Gastroesophageal sphincter (tissue), 4 donors: ENCODE measurements at places on chromosomes 6 and 20.

DNA sequence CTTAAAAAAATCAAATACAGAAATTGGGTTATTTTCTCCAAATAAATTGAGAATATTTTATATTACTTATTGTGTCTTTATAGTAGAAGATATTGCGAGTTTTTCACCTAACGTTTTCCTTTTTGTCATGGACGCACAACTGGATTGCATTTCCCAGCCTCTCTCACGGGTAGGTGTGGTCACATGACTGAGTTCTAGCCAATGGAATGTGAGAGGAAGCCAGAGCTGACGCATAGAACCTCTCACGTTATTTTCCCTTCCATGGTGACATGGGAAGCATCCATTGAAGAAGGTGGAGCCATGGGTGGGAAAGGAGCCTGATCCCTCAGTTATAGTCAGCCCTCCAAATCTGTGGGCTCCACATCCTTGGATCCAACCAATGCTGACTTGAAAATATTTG lies 155.9 kb upstream of the UST start:
- no peaks in the 10 kb centered on the region for H3K36me3 ChIP-seq
- H3K27me3 ChIP-seq, result no peaks in the 10 kb centered on the region
- no peak for ATAC-seq
- H3K27ac ChIP-seq, result no peak overlapping the region
- no peaks in the 10 kb centered on the region for H3K4me1 ChIP-seq

GRCh38 chr6:2546901-2547300 lies 203.8 kb downstream of the MYLK4 start:
- H3K4me1 ChIP-seq, result no peaks in the 10 kb centered on the region
- no peaks in the 10 kb centered on the region for H3K27me3 ChIP-seq

GRCh38 chr6:115514656-115515055 lies 546.0 kb downstream of the FRK start:
- no peak overlapping the region for H3K4me3 ChIP-seq
- no peaks in the 10 kb centered on the region for H3K4me1 ChIP-seq
- no peaks in the 10 kb centered on the region for H3K36me3 ChIP-seq
- no peak overlapping the region for H3K27ac ChIP-seq
- no peak for ATAC-seq
- no peaks in the 10 kb centered on the region for H3K27me3 ChIP-seq

DNA sequence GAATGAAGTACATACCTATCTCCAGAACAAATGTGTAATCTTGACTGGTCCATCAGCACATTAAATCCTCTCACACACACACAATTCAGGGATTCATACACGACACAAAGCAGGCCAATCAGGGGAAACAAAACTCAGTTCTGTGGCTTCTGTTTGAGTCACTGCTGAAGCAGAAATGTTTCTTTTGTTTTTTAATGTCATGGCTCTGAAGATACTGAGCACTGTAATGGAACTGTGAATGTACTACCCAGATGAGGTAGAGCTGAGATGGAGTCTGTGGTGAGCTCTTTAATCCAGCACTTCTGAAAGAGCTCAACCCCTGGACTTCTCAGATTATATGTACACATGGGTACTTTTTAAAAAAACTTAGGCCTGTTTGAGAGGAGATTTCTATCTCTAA lies 116.4 kb downstream of the THEMIS start:
- no peak overlapping the region for H3K4me3 ChIP-seq
- no peaks in the 10 kb centered on the region for H3K36me3 ChIP-seq
- H3K27me3 ChIP-seq, result no peaks in the 10 kb centered on the region
- no peaks in the 10 kb centered on the region for H3K4me1 ChIP-seq
- no peak for ATAC-seq

DNA sequence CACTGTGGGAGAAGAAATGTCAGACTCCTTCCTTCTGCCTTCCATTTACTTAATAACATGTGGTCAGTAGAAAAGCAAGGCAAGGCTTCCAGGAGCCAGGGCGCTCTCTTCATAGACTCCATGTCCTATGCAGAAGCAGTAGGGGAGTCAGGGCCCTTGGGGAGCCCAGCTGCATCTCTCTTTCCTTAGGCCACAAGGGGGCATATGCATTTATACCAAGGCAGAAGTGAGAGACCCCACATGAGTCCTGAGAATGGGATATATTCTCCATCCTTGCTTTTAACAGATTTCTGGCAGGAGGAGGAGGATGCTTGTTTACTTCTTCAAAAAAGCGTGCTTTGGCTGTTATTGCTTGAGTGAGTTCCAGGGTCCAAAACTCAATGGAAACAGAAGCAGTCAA lies 198.5 kb downstream of the HIVEP2 start:
- H3K27me3 ChIP-seq, result no peaks in the 10 kb centered on the region
- no peaks in the 10 kb centered on the region for H3K36me3 ChIP-seq
- H3K4me1 ChIP-seq, result no peaks in the 10 kb centered on the region
- no peak overlapping the region for H3K27ac ChIP-seq
- ATAC-seq, result no peak
- H3K4me3 ChIP-seq, result no peak overlapping the region

DNA sequence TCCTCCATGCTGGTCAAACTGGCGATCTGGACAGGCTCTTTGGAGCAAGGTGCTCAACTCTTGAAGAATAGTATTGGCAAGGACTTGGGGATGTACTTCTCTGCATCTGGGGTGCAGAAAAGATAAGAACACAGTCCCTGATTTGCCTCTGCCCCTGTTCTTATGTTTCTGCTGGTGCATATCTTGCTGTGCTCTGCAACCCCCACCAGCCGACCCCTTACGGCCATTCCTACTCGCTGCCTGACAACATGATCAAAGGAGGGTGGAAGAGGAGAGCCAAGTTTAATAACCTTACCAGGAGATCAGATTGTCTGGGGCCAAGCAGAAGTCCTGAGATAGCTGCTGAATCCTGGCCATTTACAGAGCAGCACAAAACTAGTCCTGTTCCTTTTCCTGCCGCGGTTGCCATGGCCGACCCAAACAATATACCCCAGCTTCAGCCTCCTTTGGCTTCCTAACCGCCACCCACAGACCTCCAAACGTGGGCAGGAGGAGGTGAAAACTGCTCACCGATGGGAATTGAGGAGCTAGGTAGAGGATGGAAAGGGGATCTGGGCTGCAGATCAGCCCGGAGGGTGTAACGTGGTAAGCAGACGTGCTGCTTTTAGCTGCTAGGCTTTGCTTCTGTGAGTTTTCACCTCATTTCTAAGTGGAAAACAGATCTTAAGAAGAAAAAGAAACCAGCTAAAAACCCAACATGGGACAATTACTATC lies 60.9 kb downstream of the ATXN1 start:
- peak overlapping the region; percentile 54 for H3K27ac ChIP-seq
- ATAC-seq, result peak; percentile 36
- H3K4me1 ChIP-seq, result peaks cover 20% of the 10 kb centered on the region
- H3K4me3 ChIP-seq, result peak overlapping the region; percentile 42
- no peaks in the 10 kb centered on the region for H3K27me3 ChIP-seq

DNA sequence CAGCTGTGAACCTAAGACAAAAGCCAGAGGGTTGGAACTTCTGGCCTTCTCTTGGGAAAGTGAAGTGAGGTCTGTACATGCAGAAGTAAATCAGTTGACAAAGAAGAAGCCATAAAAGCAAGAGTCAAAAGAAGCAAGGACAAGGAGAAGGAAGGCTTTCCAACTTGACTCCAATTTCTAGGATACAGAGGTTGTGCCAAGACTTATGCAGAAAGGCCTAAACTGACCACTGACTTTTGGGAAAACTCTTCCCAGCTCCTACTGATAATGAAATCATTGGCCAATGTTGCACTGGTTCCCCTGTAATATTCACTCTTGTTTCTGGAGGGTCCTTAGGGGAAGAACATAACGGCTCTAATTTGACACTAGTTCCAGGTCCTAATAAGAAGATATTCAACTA lies 29.3 kb upstream of the NT5E start:
- no peaks in the 10 kb centered on the region for H3K4me1 ChIP-seq
- no peak overlapping the region for H3K27ac ChIP-seq
- H3K27me3 ChIP-seq, result no peaks in the 10 kb centered on the region
- no peak for ATAC-seq

GRCh38 chr20:20608641-20609040 lies 103.8 kb downstream of the RALGAPA2 start:
- H3K4me3 ChIP-seq, result no peak overlapping the region
- no peak overlapping the region for H3K27ac ChIP-seq
- H3K27me3 ChIP-seq, result no peaks in the 10 kb centered on the region

GRCh38 chr20:24131281-24131680 lies 142.7 kb upstream of the GGTLC1 start:
- no peaks in the 10 kb centered on the region for H3K36me3 ChIP-seq
- H3K4me1 ChIP-seq, result no peaks in the 10 kb centered on the region
- peaks cover 7% of the 10 kb centered on the region for H3K27me3 ChIP-seq
- no peak overlapping the region for H3K4me3 ChIP-seq

DNA sequence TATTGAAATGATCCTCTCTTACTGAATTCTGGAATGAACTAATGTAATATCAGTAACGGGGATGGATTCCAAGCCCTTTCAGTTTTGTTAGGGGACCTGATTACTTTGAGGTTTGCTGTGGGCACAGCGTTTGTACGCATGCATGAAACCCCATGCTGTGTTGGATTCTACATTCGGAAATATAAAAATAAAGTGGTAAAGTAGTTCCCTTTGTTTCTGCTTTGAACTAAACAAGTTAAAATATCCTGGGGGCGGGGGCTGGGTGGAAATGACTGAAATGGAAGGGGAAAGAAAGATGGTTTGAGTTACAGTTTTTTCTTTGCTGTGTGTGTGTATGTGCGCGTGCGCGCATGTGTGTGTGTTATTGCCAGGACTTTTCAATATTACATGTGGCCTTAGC lies 196.5 kb upstream of the OPRM1 start:
- H3K27ac ChIP-seq, result no peak overlapping the region
- H3K4me3 ChIP-seq, result no peak overlapping the region
- no peak for ATAC-seq
- no peaks in the 10 kb centered on the region for H3K27me3 ChIP-seq
- H3K36me3 ChIP-seq, result no peaks in the 10 kb centered on the region
- peaks cover 20% of the 10 kb centered on the region for H3K4me1 ChIP-seq

DNA sequence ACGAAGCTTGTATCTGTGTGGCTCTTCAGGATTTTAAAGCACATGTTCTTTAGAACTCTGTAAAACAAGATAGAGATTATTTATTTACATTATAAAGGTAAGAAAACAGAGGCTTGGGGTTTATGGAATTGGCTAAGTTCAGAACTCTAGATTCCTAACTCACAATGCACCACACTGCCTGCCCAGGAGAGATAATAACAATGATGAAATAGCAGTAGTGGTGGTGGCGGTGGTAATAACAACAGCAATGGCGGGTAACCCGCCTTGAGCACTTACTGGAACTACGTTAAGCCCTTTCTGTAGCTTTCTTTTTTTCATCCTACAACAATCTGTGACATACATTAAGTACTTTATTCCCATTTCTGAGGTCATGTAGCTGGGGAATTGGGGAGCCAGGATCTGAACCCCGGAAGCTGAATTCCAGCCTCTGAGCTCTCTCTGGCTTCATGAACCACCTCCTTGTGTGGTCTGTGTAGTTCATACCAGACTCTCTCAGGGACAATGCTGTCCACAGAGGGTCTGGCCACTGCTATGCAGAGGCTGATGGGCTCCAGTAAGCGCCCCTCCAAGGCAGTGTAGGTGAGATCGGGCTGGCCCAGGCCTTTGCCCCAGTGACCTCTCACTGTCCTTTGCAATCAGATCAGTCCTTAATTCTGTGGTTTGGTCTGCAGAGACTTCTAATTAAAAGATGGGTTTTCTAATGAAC lies 260.9 kb downstream of the SLC24A3 start:
- no peak overlapping the region for H3K27ac ChIP-seq
- H3K27me3 ChIP-seq, result no peaks in the 10 kb centered on the region
- no peaks in the 10 kb centered on the region for H3K4me1 ChIP-seq
- no peak overlapping the region for H3K4me3 ChIP-seq

GRCh38 chr20:50968289-50968688 lies 9.7 kb downstream of the MOCS3 start:
- ATAC-seq, result no peak
- no peaks in the 10 kb centered on the region for H3K27me3 ChIP-seq
- no peaks in the 10 kb centered on the region for H3K4me1 ChIP-seq
- no peaks in the 10 kb centered on the region for H3K36me3 ChIP-seq
- H3K27ac ChIP-seq, result no peak overlapping the region

GRCh38 chr6:142947714-142948480 lies 2.9 kb upstream of the HIVEP2 start:
- no peaks in the 10 kb centered on the region for H3K36me3 ChIP-seq
- peak overlapping the region; percentile 94 for H3K27ac ChIP-seq
